Islet precursor cell (in vitro differentiated cells): ENCODE measurements at places on chromosomes 4 and X.

DNA sequence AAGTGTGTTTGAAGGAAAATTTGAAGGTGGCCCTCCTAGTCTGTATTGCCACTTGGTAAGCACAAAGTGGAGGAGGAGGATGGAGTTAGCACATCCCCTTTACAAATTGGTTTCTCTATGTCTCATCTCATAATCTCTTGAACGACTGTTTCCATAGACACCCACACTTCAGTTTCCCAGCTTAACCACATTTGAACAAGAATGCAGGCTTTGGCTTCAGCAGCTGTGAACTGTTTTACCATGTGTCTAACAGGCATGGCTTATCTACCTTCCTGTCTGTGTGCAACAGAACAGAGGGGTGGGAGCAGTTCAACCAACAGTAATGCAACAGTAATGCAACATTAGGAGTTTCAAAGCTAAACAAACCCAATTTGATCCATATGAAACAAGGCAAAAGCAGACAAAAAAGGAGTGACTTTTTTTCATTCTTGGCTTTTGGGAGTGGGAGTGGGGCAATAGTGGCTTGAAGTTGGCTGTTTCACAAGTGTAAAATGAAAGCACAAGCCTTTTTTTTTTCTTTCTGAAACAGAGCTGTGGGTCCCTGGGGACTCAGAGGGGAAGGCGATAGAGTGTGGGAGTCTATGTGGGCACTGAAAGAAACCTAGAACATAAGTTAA lies 108.0 kb downstream of the ITM2A start:
- DNase-seq = no peak

- no peak for DNase-seq
Measured at GRCh38 chrX:39756086-39756883, 341.5 kb downstream of the BCOR start.

GRCh38 chr4:164379694-164380093 lies 374.2 kb upstream of the SMIM31 start:
- DNase-seq = no peak

GRCh38 chr4:82988323-82988832 lies 22.2 kb downstream of the LIN54 start:
- DNase-seq = no peak

DNA sequence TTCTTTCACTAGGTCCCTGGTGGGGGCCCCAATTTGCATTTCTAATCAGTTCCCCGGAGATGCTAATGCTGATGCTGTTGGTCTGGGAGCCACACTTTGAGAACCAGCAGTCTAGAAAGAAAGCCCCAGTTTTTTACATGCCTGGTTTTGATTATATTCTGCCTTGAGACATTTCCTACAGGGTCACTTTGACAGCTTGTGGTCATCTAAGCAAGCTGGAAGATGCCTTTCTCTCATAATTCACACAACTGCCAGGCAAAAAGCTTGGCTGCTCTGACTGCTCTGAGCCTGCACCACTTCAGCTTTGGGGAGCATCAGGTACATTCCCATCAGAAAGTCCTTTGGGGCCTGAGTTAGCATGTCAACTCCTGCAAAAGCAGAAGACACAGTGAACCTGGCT lies 5.9 kb upstream of the PLAC1 start:
- no peak for DNase-seq

- DNase-seq = no peak
Measured at GRCh38 chr4:113659127-113659526, 102.4 kb downstream of the CAMK2D start.

- peak; percentile 73 for DNase-seq
Measured at GRCh38 chr4:155005395-155006090, 202.9 kb upstream of the NPY2R start.

DNA sequence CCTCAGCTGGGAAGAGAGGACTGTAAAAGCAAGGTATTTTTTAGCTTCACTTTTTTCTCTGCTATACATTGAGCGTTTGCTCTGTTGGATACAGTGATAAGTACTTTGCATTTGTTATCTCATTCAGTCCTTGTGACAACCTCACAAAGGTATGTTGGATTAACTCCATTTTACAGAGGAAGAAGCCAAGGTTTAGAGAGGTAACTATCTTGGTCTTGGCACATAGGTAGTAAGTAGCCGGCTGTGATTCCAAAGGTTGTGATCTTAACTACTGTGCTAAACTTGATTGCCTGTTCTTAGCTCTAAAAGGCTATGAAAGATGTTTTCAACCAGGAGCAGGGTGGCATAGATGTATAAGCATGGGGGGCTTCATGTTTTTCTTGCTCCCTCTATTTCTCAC lies 134.4 kb downstream of the POLA1 start:
- no peak for DNase-seq

DNA sequence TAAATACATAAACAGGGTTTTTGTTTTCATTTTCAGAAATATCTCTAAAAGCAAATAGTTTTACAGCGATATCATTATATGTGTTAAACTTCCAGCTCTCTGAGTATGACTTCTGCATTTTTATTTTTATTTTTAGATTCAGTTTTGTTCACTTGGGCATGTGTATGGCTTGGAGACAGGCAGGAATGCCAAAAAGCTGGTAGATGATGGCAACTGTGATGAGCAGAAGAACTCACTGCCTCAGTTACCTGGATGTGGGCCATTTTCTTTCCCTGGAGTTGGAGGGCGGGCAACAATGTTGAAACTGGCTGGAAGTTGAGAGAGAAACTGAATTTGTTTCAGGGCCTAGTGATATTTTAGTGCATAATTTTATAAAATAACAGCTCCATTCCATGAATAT lies 266.4 kb downstream of the ARHGAP24 start:
- DNase-seq = no peak

DNA sequence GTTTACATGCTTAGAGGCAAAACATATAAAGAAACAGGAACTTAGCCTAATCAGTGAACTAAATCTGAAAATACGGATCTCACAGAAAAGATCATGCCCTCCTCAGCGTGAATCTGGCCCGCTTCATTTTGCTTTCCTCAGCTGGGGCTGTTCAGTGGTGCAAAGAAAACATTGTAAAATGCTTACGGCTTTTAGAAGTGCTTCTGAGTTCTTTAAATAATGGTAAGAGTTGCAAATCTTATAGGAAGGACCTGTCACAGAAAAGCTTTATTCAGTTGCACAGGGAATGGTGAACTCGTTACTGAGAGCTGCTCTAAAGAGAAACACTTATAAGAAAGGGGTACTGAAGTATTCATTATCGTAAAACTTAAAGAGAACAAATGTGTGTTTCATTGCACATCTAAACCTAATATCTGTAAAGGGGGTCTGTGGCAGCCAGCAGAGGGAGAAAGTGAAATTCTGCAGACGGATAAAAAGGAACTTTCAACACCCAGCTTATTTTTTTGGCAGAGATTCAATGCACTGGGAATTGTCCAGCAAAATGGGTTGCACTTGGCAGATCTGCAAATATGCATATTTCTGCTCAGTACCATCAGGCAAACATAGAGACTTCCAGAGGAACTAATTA lies 139.2 kb upstream of the ANK2 start:
- DNase-seq = no peak

DNA sequence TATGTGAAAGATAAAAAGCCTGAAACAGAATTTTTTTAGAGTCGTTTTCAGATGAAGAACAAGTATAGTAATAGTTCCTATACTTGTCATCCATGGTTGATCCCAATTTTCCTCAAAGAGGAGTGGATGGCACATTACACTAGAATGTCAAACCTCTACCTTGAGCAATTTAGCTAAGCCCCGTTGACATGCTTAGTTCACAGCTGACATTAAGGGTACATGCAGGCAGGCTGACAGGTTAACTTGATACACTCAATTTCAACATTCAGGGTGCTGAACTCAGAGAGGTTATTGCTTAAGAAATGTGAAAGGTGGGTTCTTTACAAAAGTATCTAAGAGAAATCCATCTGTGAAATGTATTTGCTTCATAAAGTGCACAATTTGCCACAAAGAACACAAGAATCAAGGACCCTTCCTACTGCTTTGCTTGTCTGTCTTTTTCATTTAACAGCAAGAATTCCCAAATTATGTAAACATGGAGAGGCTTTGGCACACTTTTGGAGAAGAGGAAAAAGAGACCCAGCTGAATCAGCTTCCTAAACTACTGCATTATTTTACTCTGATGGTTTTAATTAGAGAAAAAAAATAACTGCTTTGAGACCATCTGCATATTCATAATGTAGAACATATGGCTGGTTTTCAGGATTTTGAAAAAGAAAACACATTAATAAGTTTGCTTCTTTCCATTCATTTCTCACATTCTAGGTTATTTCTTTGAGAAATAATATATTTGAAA lies 122.5 kb upstream of the DDIT4L start:
- no peak for DNase-seq

DNA sequence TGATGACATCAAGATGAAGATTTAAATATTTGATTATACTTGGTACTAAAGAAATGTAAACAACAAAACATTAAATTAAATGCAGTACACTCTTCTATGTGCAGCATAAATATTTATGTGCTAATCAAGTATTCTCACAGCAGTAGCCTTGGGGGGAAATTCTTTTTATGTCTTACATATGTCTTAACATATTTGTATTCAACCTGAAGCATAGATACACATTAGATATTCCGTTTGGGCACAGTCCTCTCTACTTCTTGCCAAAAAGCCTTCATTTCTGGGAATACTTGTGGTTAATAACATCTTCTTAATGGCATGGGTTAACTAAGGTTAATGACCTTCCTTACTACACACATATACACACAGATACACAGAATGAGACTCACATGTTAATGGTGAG lies 19.8 kb downstream of the TMPRSS11F start:
- DNase-seq = no peak

DNA sequence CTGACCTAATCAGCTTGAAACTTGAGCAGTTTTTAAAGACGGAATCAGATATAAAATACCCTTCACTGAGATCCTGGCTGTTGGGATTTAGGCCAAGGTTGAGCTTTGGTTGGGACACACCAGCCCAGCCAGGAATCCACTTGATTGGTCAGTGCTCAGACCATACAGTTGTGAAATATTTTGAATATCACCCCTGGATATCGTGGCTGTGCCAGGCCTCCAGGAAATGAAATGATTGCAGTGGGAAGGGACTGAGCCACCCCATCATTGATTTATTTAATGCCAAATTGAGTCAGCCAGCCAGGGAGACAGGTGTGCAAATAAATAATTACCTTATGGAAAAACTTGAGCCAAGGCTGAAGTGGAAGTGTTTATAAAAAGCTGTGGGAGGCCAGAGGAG lies 128.4 kb upstream of the SCML1 start:
- DNase-seq = no peak

DNA sequence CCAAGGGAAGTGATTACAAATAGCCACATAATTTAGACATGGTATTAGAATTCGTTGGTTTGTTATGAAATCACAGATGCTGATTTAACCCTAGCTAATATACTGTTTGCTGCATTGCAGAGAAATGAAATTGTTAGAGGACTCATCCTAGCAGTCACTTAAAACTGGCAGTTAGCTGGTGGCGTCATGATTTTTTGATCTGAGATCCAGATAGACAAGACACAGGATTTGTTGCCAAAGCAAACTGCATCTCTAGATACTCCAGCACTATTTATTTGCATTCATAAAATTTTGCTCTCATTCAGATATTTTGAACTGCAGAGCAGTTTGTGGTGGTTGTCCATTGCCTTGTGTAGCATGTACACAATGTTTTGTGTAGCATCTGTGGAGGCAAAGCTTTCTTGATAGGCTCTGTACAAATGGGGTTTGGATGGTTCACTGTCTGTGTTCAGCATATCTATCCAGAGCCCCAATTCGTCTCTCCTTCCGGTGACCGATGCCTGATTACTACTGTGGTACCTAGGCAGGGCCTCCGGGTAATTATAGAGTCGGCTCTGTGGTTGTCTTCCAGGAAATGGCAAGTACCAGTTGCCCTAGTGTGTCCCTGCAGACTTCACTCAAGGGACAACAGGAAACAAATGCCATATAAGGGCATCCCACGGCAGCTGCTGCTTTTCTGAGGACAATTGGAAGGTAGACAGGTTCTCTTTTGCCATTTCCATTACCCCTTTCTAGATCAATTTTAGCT lies 30.1 kb upstream of the SPARCL1 start:
- DNase-seq = peak; percentile 58

GRCh38 chr4:120071192-120071795 lies 4.6 kb upstream of the MAD2L1 start:
- DNase-seq = no peak

GRCh38 chrX:14073071-14073470 lies 43.4 kb upstream of the GEMIN8 start:
- no peak for DNase-seq

DNA sequence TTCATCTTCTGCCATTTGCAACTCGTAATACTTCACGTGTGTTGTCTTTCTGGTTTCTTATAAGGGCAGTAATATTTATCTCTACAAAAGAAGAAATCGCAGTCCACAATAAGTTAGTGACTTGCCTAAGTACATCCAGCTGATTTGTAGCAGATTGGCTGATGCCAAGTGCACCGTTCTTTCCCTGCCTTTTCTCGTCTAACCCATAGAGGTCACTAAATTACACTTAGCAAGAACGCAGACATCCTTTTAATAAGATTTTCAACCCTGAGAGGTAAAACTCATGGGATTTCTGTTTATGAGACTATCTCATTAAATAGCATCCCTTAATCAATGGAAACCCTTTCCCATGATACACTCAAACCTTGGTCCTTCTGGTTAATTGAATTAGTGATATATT lies 408.6 kb upstream of the ACTRT1 start:
- DNase-seq = no peak

- DNase-seq = no peak
Measured at GRCh38 chrX:13597874-13598273, 28.5 kb downstream of the EGFL6 start.

GRCh38 chrX:55057675-55058249 lies 17.1 kb upstream of the PAGE2B start:
- DNase-seq = no peak

DNA sequence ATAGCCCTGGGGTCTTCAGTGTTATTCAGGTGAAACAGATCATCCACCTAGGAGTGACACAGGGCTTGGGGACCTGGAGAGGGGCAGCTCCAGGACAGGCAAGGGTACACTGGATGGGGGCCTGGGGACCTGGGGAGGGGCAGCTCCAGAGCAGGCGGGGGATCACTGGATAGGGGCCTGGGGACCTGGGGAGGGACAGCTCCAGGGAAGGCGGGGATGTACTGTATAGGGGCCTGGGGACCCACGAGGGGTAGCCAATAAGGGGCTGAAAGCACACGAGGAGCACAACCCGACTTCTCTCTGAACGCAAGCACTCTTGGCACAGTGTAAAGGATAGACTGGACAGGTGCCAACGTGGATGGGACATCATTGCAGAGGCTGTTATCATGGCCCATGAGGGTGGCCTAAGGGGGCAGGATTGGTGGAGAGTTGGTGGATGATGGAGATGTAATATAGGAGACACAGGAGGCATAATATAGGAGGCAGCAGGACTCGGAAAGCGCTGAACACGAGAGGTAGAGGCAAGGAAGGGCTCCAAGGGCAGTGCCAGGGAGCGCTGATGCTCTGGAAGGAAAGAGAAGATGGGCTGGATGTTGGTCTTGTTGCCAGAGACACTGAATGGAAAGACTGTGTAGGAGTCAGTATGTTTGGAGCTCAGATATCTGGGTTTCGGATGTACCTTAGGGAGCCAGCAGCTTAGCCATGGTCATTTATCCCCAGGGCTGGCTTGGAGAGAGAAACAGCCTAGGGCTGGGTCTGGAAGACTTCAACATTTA lies 37.9 kb upstream of the FGFBP2 start:
- DNase-seq = no peak

- no peak for DNase-seq
Measured at GRCh38 chrX:132435222-132435621, 53.6 kb downstream of the MBNL3 start.
